ENCODE measurements at places on chromosomes 3 and 15. TPM values are rescaled to one million over a fixed set of nuclear protein-coding genes. Genes with fewer than 3 reads are reported as not detected.

GRCh38 chr3:59605318-59605717, 555.5 kb upstream of the CFAP20DC start:
- H3K27me3 ChIP-seq, result peaks cover 5% of the 10 kb centered on the region
- H3K4me1 ChIP-seq, result no peaks in the 10 kb centered on the region
- no peaks in the 10 kb centered on the region for H3K36me3 ChIP-seq
- no peak for DNase-seq
- H3K4me3 ChIP-seq, result no peak overlapping the region

- no peaks in the 10 kb centered on the region for H3K4me1 ChIP-seq
- no peak for DNase-seq
- no peaks in the 10 kb centered on the region for H3K36me3 ChIP-seq
- H3K27ac ChIP-seq, result no peak overlapping the region
- no peak overlapping the region for H3K4me3 ChIP-seq
Observed at GRCh38 chr15:100196326-100197058, 145.3 kb downstream of the ADAMTS17 start.

GRCh38 chr15:82651708-82652107, 4.5 kb upstream of the CPEB1 start:
- H3K36me3 ChIP-seq, result no peaks in the 10 kb centered on the region
- H3K4me3 ChIP-seq, result no peak overlapping the region
- no peak for DNase-seq
- H3K27ac ChIP-seq, result no peak overlapping the region
- H3K27me3 ChIP-seq, result peaks cover 42% of the 10 kb centered on the region

Gene TGM4
- total RNA-seq, result not detected

DNA sequence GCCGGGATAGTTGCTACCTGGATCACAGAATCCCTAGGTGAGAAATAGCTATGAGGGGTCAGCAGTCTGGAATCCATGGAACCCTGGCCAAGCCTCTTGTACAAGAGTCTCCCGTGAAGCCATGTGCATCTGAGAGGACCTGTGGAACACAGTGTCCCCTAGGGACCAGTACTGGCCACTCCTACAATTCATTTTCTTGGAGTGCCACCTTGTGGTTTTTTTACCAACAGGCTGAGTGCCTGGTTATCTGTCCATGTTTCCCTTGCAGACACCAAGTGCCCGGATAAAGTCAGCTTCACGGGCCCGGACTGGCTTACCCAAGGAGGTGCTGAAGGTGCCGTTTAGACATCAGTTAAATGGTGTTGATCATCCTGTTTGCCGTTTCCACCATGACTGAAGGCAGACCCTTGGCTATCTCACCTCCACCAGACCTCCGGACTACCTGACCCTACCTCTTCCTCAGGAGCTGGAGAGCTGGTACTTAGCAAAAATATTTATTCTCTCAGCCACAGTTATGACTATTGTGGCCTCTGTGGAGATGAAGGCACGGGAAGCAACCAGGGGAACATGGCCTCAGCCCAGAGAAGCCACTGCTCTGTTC, 93.9 kb downstream of the RBPMS2 start:
- no peaks in the 10 kb centered on the region for H3K27me3 ChIP-seq
- H3K27ac ChIP-seq, result no peak overlapping the region
- no peak overlapping the region for H3K4me3 ChIP-seq
- H3K4me1 ChIP-seq, result no peaks in the 10 kb centered on the region
- H3K36me3 ChIP-seq, result peaks cover 41% of the 10 kb centered on the region
- no peak for DNase-seq

- no peak for DNase-seq
- H3K27me3 ChIP-seq, result no peaks in the 10 kb centered on the region
- H3K36me3 ChIP-seq, result no peaks in the 10 kb centered on the region
- H3K27ac ChIP-seq, result peak overlapping the region; percentile 60
Observed at GRCh38 chr3:30292192-30292893, 314.1 kb upstream of the TGFBR2 start.

DNA sequence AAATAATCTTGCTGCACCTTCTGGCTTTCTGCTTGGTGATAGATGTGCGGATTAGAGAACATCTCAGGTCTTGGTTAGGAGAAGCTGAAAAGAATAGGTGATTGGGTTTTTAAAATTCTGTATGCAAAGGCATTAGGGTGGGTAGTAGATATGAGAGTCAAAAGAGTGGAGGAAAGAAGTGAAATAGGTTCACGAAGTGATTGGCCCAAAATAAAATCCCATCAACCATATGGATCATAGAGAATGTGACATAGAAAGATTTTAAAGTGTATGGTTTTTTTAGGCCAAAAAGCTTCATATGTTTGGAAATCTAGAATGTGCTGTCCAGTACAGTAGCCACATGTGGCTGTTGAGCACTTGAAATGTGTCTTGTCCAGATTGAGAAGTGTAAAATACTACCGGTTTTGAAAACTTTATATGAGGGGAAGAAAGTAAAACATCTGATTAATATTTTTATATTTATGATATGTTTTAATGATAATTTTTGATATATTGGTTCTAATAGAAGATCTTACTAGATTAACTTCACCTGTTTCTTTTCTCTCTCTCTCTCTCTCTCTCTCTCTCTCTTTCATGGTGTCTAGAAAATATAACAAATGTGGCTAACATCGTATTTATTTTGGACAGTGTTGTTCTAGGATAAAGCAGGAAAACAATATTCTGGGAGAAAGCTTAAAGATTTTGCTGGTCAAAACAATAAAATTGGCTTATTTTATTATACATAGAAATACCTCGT, 2.9 kb downstream of the MBNL1 start:
- H3K4me3 ChIP-seq, result peak overlapping the region; percentile 92
- H3K27ac ChIP-seq, result peak overlapping the region; percentile 95
- peaks cover 63% of the 10 kb centered on the region for H3K4me1 ChIP-seq
- H3K27me3 ChIP-seq, result no peaks in the 10 kb centered on the region
- no peak for DNase-seq

Gene MNS1
- total RNA-seq, result 2.5 TPM

Gene SRGAP3
- 1.5 TPM for total RNA-seq

- peaks cover 3% of the 10 kb centered on the region for H3K27me3 ChIP-seq
- no peak overlapping the region for H3K4me3 ChIP-seq
- no peak for DNase-seq
- peaks cover 5% of the 10 kb centered on the region for H3K4me1 ChIP-seq
- no peak overlapping the region for H3K27ac ChIP-seq
Observed at GRCh38 chr3:171890398-171890797, 47.2 kb downstream of the TMEM212 start.

DNA sequence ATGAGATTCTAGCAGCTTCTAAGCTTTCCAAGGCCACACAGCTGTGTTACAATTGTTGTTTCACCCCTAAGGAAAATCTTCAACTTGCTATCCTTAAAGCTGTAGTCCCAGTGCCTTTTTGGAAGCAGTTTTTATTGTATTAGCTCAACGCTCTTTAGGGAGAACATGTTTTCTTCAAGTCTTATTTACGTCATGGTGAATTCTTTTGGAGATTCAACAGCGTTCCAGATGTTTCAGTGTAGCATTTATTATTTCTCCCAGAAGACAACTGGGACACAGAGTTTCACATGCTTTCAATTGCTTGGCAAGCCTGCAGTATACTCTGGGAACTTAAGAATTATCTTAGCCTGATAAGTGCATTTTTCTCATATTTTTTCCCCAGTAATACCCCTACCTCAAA, 888.3 kb downstream of the PLOD2 start:
- DNase-seq, result no peak
- no peak overlapping the region for H3K27ac ChIP-seq
- no peaks in the 10 kb centered on the region for H3K4me1 ChIP-seq
- no peaks in the 10 kb centered on the region for H3K36me3 ChIP-seq
- no peak overlapping the region for H3K4me3 ChIP-seq

GRCh38 chr3:30643763-30644462, 37.5 kb downstream of the TGFBR2 start:
- H3K4me1 ChIP-seq, result peaks cover 29% of the 10 kb centered on the region
- peak overlapping the region; percentile 28 for H3K27ac ChIP-seq
- peaks cover 27% of the 10 kb centered on the region for H3K36me3 ChIP-seq
- H3K4me3 ChIP-seq, result no peak overlapping the region
- no peaks in the 10 kb centered on the region for H3K27me3 ChIP-seq

Gene AQR
- total RNA-seq, result 27.4 TPM

DNA sequence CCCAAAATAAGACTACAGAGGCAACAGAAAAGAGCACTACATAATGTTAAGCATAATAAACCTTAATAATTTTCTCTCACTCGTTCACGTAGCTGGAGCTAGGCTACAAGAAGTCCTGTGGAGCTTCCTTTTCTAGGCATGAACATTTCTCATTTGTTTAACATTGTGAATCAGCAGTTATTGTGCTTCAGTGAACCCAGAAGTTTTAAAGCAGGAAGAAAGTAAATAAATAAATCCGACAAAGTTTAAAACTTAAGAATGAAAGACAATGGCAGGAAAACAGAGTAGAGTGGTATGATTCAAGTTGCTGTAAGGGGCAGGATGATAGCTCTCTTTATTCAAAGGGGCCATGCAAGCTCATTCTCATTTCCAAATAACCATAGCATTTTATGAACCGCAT, 191.8 kb downstream of the LSAMP start:
- H3K4me1 ChIP-seq, result peaks cover 38% of the 10 kb centered on the region
- H3K27ac ChIP-seq, result no peak overlapping the region
- H3K27me3 ChIP-seq, result no peaks in the 10 kb centered on the region
- H3K4me3 ChIP-seq, result no peak overlapping the region
- H3K36me3 ChIP-seq, result no peaks in the 10 kb centered on the region
- DNase-seq, result no peak

Gene ITGA11
- total RNA-seq, result 1,161 TPM

- peak overlapping the region; percentile 80 for H3K4me3 ChIP-seq
- no peaks in the 10 kb centered on the region for H3K36me3 ChIP-seq
- peak overlapping the region; percentile 96 for H3K27ac ChIP-seq
- no peaks in the 10 kb centered on the region for H3K27me3 ChIP-seq
- no peak for DNase-seq
- H3K4me1 ChIP-seq, result peaks cover 84% of the 10 kb centered on the region
Observed at GRCh38 chr3:71130471-71131374, 452.8 kb downstream of the FOXP1 start.

GRCh38 chr3:122322095-122323075, 2.7 kb upstream of the CSTA start:
- no peak overlapping the region for H3K4me3 ChIP-seq
- H3K36me3 ChIP-seq, result no peaks in the 10 kb centered on the region
- H3K27ac ChIP-seq, result no peak overlapping the region
- peaks cover 13% of the 10 kb centered on the region for H3K27me3 ChIP-seq
- DNase-seq, result no peak
- no peaks in the 10 kb centered on the region for H3K4me1 ChIP-seq

Gene FRMD4B
- 0.52 TPM for total RNA-seq

Gene RPSA
- total RNA-seq, result 991 TPM

DNA sequence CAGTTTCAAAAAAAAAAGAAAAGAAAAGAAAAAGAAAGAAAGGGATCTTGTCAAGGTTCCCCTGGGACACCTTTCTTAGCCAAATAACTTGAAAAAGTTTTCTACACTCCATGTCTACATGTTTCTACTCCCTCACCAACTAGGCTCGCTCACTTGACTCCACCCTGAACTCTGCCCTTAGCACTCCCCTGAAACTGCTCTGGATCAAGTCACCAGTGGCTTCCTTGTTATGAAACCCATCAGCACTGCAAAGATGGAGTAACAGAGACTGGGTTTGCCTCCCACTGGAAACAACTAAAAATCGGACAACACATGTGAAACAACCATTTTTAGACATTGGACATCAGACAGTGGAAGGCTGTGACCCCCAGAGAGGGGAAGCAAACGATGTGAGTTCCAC, 36.8 kb downstream of the TMEM40 start:
- peaks cover 6% of the 10 kb centered on the region for H3K4me1 ChIP-seq
- no peaks in the 10 kb centered on the region for H3K36me3 ChIP-seq
- H3K27ac ChIP-seq, result no peak overlapping the region
- DNase-seq, result no peak
- H3K27me3 ChIP-seq, result no peaks in the 10 kb centered on the region

GRCh38 chr15:60673918-60674558, 195.1 kb upstream of the ICE2 start:
- H3K27me3 ChIP-seq, result no peaks in the 10 kb centered on the region
- no peak overlapping the region for H3K4me3 ChIP-seq
- H3K27ac ChIP-seq, result peak overlapping the region; percentile 31
- peaks cover 18% of the 10 kb centered on the region for H3K4me1 ChIP-seq
- DNase-seq, result no peak
- peaks cover 2% of the 10 kb centered on the region for H3K36me3 ChIP-seq

Gene PIGB
- 15.4 TPM for total RNA-seq

Gene ZNF502
- not detected for total RNA-seq

DNA sequence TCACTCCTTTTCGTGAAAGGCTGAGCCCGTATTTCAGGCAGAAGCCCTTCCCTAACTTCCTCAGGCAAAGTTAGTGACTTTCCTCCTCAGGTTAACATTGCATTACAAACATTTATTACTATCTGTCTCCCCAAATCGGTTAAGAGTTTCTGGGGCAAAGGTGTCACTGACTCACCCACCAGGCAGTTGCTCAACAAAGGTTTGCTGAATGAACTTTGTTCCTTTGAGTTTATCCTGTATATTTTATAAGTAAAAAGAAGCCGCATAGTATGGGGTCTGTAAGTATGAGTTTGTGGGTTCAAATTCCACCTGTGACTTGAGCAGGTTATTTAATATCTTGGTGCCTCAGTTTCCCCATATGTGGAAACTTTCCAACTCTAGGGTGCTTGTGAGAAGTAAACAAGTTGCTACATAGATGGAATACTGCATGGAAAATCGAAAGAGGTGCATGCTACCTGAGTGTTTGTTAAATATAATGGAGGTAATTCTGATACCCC, 177.7 kb downstream of the THRB start:
- no peak overlapping the region for H3K27ac ChIP-seq
- no peaks in the 10 kb centered on the region for H3K36me3 ChIP-seq

- H3K4me3 ChIP-seq, result peak overlapping the region; percentile 49
- H3K27ac ChIP-seq, result peak overlapping the region; percentile 90
- DNase-seq, result no peak
- peaks cover 7% of the 10 kb centered on the region for H3K36me3 ChIP-seq
- no peaks in the 10 kb centered on the region for H3K27me3 ChIP-seq
Observed at GRCh38 chr15:41795996-41796856, 21.9 kb downstream of the MAPKBP1 start.
